Activated CD4-positive, alpha-beta T cell treated with anti-CD3 and anti-CD28 coated beads, Interleukin-10, Interleukin-2, amounts not matched to agents 100 ng/mL and 50 ng/mL, durations not matched to agents 16 hours and 8 hours (primary cell): ENCODE measurements at places on chromosomes 13 and 19.

DNA sequence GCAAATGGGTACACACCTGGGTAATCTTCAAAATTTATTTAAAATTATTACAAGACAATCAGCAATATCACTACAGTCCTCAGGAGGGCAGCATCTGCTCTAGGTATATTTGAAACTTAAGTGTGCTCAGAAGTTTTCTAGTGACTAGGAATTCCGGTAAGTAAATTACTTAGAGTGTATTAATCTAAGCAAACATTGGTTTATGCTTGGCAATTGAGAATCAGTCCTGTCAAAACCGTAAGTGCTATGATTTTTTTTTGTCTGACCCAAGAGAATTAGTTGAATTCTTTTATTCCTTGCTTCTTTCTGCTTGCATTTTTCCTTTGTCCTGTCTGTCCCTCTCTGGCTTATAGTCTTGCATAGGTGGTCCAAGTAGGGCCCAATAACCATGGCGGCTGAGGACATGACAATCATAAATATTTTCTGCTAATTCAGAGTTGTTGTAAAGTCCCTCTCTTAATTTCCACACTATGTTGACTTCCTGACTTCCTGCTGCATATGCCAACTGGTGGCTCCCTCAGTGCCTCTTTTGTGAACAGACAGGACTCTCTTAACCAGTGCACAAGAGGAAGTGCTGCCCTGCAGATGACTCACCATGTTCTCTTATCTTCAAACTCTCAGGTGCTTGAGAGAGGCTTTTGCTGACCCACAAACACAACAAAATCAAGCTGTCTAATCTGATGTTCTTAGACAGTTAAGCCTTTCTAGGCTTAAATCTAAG lies 82.2 kb downstream of the SLAIN1 start:
- peak; percentile 51 for DNase-seq

- DNase-seq = no peak
These were observed 18.4 kb downstream of the EPN1 start for GRCh38 chr19:55693336-55693974.

DNA sequence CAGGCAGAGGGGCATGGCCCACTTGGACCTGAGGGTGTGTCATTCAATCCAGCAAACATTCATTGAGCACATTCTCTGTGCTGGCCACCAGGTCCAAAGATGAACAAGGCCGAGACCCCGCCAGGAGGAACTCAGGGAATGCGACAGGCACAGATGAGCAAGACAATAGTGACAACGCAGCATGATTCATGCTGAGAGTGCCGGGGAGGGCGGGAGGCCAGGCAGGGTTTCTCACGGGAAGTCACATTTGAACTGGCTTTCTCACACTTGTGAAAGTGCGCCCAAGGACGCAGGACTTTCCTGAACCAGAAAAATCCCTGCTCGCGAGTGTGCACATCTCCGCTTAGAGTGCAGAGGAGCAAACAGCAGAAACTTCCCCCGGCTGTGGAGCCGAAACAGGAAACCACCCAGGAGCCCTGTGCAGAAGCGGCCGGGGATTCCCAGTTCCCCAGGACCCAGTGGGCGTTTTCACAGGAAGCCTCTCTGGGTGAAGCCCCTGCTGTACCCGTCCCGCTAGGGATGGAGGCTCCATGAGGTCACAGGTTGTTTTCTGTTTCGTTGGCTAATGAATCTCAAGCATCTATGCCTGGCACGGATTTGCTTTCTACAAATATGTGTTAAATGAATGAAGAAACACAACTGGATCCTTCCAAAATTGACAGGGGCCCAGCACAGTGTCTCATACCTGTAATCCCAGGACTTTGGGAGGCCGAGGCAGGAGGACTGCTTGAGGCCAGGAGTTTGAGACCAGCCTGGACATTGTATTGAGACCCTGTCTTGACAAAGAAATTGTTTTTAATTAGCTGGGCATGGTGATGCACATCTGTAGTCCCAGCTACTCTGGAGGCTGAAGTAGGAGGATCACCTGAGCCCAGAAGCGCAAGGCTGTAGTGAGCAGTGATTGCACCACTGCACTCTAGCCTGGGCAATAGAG lies 68.4 kb upstream of the TM9SF2 start:
- DNase-seq = peak; percentile 93

GRCh38 chr13:33606692-33607091 lies 211.3 kb upstream of the RFC3 start:
- DNase-seq = no peak

DNA sequence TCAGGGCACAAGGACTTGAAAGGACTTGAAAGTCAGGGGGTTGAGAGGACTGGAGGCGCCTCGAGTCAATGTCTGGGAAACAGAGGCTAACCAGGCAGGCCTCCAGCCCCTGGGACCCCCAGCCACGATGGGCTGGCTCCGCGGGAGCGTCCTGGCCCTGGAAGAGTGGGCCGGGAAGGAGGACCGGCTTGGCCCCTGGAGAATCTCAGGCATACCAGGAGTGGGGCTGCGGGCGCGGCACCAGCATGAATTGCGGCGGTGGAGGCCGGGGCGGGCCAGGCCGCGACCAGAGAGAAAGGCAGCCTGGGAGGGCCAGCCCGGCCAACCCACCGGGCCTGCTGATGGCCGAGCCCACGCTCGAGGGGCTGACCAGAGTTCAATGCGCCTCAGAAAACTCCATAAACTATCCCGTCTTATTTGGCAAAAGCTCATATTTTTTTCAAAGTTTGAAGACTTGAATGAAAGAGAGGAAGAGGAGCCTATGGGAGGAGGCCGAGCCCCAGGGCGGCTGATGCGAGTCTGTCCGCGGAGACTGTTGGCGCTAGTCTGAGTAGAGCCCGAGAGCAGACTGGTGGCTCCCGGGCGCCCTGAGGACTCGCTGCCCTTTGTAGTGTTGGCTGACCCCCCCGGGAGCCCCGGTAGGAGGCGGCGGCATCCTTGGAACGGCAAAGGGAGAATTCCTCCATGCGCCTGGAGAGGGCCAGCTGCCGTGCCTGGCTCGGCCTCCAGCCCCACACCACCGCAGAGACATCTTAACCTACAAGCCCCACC lies 68.0 kb downstream of the MLLT1 start:
- no peak for DNase-seq

DNA sequence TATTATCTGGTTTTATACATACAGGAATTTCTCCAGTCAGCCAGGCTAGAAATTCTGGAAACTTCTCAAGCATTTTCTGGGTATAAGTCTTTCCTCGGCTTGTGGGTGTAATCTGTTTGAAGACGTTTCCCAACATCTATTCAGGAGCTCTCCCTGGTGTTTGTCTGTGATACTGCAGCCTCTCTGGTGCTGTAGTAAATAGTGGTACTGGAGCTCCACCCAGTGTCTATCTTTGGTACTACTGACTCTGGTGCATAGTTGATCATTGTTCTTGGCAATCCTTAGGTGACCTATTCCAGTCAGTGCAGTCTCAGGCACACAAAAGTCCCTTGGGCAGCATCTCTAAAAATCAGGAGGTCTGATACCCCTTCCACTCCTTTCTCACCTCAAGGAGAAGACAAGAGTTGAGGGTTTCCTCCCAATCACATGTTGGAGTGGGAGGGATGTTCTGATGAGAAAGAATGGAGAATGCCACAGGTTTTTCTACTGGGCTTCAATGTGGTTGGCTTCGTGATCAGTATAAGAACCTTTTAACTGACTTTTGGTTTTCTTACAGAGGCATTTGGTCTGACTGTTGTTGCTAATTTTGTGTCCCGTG lies 115.5 kb downstream of the CYSLTR2 start:
- peak; percentile 91 for DNase-seq

DNA sequence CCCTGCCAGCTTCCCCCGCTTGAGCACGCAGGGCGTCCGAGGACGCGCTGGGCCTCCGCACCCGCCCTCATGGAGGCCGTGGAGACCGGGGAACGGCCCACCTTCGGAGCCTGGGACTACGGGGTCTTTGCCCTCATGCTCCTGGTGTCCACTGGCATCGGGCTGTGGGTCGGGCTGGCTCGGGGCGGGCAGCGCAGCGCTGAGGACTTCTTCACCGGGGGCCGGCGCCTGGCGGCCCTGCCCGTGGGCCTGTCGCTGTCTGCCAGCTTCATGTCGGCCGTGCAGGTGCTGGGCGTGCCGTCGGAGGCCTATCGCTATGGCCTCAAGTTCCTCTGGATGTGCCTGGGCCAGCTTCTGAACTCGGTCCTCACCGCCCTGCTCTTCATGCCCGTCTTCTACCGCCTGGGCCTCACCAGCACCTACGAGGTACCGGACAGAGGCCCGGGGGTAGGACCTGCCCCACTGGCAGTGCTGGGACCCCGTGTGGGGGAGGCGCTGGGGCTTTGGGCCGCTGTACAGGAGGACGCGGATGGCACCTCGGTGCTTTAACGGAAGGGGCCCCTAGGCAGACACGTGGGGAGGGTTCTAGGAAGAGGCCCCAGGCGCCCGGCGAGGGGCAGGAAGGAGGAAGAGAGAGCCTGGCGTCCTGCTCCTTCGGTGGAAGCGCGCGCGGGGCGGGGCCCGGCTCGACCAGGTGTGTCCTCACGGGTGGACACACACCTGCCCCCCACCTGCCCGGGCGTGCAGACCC lies 681 bp downstream of the SLC5A5 start:
- peak; percentile 85 for DNase-seq

DNA sequence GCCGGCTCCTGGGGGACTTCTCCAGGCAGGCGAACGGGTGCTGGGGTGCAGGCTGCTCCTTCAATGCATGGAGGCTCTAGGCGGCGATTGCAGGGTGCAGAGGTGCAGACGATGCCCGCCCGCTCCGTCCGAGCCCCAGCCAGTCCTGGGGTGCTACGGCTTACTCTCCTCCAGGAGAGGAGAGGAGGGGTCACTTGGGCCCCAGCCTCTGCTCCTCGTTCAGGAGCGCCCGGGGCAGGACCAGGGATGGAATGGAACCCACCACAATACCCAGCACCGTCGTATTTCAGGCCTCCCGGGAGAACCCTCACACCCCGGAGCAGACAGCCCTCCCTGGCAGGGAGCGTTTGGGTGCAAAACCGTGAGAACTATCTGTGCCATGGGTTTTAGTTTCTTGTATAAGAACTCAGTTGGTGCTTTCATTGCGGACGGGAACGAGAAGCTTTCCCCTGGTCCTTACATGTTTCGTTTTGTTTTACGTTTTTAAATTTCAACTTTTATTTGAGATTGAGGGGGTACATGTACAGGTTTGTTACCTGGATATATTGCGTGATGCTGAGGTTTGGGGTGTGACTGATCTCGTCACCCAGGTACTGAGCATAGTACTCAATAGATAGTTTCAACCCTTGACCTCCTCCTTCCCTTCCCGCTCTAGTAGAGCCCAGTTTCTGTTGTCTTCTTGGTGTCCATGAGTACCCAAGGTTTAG lies 46.8 kb downstream of the ARHGEF18 start:
- no peak for DNase-seq

DNA sequence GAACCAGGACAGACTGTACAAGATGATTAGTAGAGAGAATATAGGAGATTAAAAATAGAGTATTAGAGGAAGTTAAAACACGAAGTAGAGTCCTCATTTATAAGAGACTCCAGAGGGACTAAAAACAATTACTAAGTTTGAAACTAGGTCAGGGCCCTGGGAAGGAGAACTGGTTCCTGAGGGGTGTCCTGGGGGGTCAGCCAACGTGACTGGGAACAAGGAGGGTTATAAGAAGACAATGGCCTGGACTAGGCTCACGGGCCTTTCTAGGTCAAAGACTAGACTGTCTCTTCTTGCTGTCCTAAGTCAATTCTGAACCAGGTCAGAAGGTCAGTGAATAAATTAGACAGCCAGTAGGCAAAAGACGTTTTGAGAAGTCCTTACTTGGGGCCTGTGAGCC lies 165.3 kb downstream of the IER2 start:
- no peak for DNase-seq

GRCh38 chr19:19571071-19571786 lies 33.2 kb downstream of the CILP2 start:
- no peak for DNase-seq

DNA sequence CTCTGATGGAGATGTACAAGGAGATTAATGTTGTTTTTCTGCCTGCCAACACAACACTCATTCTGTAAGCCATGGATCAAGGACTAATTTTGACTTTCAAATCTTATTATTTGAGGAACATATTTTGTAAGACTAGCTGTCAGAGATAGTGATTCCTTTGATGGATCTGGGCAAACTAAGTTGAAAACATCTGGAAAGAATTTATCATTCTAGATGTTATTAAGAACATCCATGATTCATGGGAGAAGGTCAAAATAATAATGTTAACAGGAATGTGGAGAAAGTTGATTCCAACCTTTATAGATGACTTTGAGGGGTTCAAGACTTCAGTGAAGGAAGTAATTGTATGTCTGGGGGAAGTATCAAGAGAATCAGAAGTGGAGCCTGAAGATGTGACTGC lies 196.8 kb downstream of the POSTN start:
- DNase-seq = no peak

- DNase-seq = no peak
These were observed 25.3 kb downstream of the NAXD start for GRCh38 chr13:110640591-110641029.

- DNase-seq = no peak
These were observed 6.5 kb downstream of the RNF225 start for GRCh38 chr19:58401840-58402421.

DNA sequence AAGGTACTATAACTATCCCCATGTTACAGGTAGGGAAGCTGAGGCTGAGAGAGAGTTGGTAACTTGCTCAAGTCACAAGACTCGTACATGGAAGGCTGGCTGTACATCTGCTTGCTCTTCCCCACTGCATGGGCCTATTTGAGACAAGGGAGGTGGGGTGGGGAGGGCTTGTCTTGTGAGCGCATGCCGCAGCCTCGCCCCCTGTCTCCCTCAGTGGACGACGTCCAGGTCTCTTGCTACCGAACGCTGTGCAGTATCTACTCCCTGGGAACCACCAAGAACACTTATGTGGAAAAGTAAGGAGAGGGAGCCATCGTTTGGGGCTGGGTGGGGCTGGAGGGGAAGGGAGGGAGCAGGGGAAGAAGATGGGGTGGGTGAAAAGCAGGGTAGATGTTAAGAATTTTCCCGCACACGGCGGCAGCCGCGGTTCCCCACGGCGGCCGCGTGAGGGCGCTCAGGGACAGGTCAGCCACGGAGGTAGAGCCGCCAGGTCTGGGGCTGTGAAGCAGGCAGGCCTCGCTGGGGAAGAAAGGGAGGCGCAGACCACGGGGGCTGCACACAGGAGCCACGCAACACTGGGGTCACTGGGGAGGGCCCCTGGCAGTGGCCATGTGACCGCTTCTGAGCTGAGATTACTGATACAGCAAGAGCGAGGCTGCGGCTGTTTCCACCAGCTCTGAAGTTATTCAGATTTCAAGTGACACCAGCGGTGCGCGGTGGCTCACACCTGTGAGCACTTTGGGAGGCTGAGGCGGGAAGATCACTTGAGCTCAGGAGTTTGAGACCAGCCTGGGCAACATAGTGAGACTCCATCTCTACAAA lies 81.5 kb downstream of the RYR1 start:
- peak; percentile 85 for DNase-seq

DNA sequence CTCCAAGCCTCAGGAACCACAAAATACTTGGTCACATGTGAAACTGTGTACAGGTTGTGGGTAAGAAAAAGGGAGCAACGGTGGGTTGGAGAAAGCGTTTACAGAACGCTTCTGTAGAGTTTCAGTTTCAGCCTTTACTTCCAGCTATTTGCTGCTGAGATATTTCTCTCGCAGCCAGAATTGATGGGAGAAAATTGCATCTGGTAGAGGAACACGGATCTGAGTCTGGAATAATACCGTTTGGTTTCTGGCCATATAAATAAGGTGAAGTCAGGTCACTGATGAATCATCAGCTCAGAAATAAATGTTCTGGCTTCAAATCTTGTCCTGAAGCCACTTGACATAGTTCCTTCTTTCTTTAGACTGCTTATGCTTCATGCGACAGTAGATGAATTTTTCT lies 20.3 kb upstream of the RFC3 start:
- DNase-seq = no peak

GRCh38 chr13:65722506-65722905 lies 1507.6 kb downstream of the PCDH9 start:
- no peak for DNase-seq

GRCh38 chr13:79767126-79767525 lies 286.2 kb downstream of the NDFIP2 start:
- DNase-seq = no peak

- no peak for DNase-seq
These were observed 1.9 kb downstream of the CBARP start for GRCh38 chr19:1235625-1236538.
